ENCODE measurements at places on chromosomes 1 and 21.

DNA sequence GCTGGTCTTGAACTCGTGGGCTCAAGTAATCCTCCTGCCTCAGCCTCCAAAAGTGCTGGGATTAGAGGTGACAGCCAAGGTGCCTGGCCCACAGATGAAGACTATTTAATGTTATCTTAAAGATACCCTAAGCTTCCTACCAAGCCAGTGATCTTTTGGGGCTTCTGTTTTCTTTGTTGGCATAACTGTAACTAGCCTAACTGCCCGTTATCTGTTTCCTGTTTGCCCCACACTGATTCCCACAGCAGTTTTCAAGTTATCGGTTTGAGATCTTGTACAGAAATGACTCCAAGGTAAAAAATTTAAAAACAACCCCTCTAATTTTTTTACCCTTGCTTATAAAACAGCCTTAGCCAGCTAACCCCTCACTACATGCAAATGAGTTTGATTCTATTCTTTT is 12.4 kb downstream of the SELL start:
- H3K27me3 ChIP-seq: no peaks in the 10 kb centered on the region
- peaks cover 6% of the 10 kb centered on the region for H3K4me1 ChIP-seq
- no peak for DNase-seq
- no peak overlapping the region for H3K27ac ChIP-seq
- no peak overlapping the region for H3K4me3 ChIP-seq

DNA sequence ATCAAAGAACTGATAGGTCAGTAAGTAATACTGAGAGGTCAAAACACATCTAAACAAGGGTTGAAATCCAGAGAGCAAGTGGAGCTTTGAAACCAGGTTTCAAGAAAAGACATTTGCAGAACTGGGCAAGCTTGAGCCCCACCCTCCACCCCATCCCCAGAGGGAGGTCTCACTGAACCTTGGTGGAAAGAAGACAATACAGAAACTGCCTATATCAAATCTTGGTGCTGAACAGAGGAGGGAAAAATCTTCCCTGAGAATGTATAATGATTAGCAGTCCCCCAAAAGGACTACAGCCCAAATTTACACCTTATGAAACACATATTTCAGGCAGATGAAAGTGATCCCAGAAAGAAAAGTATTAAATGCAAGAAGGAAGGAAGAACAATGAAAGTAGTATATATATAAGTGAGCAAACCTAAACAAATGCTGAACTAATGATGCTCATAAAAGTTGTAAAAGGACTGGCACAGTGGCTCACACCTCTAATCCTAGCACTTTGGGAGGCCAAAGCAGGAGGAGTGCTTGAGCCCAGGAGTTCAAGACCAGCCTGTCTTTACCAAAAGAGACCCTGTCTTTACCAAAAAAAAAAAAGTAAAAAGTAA is 12.4 kb downstream of the ZBTB17 start:
- no peak for DNase-seq
- H3K36me3 ChIP-seq: no peaks in the 10 kb centered on the region
- H3K27me3 ChIP-seq: no peaks in the 10 kb centered on the region

DNA sequence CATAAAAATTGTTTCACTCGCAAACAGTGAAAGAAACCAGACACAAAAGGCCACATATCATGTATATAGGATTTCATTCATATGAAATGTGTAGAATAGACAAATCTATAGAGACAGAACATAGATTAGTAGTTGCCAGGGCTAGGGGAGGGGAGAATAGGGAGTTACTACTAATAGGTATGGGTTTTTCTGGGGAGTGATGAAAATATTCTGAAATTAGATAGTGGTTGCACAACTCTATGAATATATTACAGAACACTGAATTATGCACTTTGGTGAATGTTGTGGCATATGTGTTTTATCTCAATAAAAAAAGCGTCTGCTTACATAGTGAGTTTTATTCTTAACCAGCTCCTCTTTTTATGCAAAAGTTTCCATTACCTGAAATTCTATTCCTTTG is 21.6 kb downstream of the SYT14 start:
- no peaks in the 10 kb centered on the region for H3K36me3 ChIP-seq
- H3K4me1 ChIP-seq: no peaks in the 10 kb centered on the region
- DNase-seq: no peak
- no peaks in the 10 kb centered on the region for H3K27me3 ChIP-seq
- H3K27ac ChIP-seq: no peak overlapping the region
- no peak overlapping the region for H3K4me3 ChIP-seq

- H3K4me3 ChIP-seq: no peak overlapping the region
- H3K27ac ChIP-seq: no peak overlapping the region
- H3K27me3 ChIP-seq: no peaks in the 10 kb centered on the region
Measured at GRCh38 chr1:204304067-204304466, 55.7 kb downstream of the PLEKHA6 start.

DNA sequence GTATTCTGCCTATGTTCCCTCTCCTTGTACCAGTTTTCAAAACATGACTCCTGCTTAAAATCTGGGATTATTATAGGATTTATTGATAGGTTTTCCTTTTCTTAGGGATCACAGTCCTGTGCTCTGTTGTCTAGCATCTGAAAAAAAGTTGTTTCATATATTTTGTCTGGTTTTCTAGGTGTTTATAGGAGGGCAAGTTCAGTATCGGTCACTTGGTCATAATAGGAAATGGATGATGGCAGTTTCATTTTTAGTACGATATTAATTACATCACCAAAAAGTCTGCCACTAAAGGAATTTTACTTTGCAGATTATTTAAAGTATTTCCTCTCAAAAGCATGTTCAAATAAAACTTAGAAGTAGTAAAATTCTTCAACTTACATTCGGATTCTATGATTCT is 94.4 kb downstream of the RASAL2 start:
- no peak for DNase-seq
- H3K4me1 ChIP-seq: peaks cover 19% of the 10 kb centered on the region
- no peak overlapping the region for H3K27ac ChIP-seq
- H3K27me3 ChIP-seq: no peaks in the 10 kb centered on the region
- H3K36me3 ChIP-seq: no peaks in the 10 kb centered on the region

DNA sequence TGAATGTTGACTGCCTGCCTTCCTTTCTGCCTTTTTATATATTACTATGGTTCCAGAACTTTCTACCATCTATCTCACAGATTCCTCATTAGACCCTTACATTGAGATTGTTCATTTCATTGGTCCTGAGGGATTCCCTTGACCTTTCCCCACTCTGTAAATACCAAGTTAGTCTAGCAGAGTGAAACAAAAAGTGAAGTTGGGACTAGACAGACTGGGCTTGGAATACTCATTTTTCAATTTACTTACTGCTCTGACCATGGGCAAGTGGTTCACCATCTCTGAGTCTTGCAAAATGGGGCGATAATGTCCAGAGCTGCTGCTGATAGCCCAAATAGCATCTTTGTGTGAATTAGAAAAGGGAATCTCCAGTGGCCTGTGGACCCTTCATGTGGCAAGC is 38.8 kb downstream of the XCL2 start:
- no peaks in the 10 kb centered on the region for H3K27me3 ChIP-seq
- no peak overlapping the region for H3K4me3 ChIP-seq
- no peak for DNase-seq
- H3K4me1 ChIP-seq: no peaks in the 10 kb centered on the region

DNA sequence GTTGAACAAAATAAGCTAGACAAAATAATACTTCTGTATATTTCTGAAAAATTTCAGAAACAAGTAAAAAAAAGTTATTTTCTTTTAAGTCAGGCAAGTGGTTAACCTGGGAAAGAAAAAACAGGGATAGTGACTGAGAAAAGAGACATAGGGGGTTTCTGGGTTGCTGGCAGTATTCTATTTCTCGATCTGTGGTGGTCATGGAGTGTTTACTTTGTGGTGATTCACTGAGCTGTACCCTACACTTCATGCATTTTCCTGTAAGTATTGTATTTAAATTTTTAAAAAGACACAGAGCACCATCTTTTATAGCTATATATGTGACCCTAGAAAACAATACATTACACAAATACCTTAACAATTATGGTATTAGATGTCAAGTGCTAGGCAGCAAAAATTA is 58.2 kb downstream of the ZNF644 start:
- DNase-seq: no peak
- no peaks in the 10 kb centered on the region for H3K36me3 ChIP-seq
- peaks cover 11% of the 10 kb centered on the region for H3K4me1 ChIP-seq
- H3K27ac ChIP-seq: no peak overlapping the region
- H3K4me3 ChIP-seq: no peak overlapping the region

DNA sequence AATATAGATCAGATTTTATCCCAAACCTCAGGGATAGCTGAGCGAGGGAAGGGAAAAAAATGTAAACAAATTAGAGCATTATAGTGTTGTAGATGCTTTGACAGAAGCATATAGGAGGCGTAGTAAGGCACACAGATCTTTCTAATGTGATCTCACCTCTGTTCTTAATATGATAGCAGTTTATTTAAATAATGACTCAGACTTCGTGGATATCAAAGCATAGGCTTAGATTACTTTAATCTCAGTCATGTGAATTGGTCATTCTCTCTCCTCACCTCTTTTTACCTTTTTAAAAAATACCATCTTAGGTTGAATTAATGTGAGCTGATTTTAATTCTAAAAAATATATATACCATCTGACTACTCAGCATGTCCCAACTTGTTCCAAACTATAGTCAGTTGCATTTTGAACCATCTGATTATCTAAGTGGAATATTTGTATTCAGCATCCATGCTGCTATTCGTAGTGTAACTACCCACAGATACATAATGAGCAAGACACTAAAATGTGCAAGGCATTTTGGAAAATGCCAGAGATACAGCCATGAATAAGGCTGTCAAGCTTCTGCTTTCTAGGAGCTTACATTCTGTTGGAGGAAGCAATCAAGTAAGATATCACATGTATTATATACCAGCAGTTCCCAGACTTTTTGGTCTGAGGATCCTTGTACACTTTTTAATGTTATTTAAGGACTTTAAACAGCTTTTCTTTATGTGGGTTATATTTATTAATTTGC is 76.7 kb downstream of the OSBPL9 start:
- H3K4me3 ChIP-seq: no peak overlapping the region
- H3K27ac ChIP-seq: no peak overlapping the region
- DNase-seq: no peak
- no peaks in the 10 kb centered on the region for H3K36me3 ChIP-seq

- H3K27me3 ChIP-seq: no peaks in the 10 kb centered on the region
- DNase-seq: peak; percentile 43
- no peak overlapping the region for H3K27ac ChIP-seq
- no peak overlapping the region for H3K4me3 ChIP-seq
- H3K4me1 ChIP-seq: peaks cover 3% of the 10 kb centered on the region
Measured at GRCh38 chr21:43287111-43287760, 118.4 kb downstream of the CRYAA start.

Measured in upper lobe of left lung (tissue), 6 donors.